ENCODE measurements at places on chromosomes 16 and 17.

DNA sequence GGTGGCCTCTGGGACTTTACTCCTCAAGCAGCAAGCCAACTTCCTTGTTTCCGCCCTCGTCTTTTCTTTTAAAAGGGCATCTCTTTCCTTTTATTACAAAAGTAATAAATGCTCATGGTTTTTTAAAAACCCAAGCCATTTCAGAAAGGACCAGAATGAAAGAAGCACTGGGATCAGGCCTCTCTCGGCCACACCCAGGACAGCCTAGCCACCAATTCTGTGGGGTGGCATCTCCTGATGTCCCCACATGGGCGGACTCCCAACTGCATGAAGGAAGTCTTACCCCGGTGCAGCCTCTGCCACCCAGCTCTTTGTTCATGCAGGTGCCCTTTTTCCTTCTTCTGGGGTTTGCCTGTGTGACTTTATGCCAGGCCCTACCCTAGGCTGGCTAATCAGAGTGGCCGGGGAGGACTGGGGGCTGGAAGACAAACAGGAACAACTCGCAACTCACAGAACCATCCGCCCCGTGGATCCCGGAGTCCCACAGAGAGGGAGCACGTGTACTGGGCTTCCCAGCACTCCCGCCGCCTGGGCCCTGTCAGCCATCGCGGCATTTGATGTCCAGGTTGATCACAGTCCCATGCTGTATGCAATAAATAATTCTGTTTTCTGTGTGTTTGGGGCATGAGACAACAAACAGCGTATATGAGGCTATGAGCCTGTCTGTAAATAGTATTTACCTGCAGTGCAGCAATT, 2.6 kb upstream of the RASD1 start:
- DNase-seq: no peak

DNA sequence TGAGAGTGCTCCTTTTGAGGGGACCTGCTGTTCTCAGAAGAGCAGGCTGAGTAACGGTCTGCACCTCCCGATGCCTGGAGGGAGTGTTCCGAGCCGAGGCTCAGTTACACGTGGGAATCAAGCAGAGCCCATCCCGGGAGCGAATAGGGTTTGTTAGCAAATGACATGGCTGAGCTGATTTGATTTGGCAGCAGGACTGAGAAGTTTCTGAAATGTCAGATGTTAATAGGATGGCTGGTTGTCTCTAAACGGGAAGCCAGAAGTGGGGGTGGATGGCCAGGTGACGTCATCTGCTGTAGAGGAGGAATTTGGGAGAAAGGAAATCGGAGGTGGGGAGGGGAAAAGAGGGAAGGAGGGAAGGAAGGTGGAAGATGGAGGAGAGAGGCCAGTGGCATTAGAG, 128.0 kb downstream of the RAP1GAP2 start:
- no peak for DNase-seq

DNA sequence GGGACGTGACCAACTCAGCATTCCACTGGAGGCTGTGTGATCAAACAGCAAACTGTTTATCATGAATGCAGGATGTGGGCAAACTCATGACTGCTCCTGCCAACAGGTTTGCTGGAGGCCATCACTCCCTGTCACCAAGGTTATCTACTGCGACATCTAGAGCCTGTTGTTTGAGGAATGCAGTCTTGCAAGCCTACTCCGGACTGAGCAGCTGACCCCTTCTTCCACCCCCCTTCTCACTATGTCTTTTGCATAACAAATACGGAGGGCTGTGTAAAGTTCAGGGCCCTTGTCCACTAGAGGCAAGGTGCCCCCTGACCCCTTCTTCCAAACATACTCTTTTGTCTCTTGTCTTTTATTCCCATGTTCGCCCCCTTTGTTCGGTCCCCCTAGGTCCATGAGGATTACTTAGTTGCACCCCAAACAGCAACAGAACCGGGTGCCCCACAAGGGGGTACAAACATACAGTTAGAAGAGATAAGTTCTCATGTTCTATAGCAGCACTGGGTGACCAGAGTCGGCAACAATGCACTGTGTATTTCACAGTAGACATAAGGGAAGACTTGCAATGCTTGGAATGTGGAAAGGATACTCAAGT, 28.7 kb downstream of the MEAK7 start:
- no peak for DNase-seq

GRCh38 chr17:67435786-67436185, 58.7 kb downstream of the PITPNC1 start:
- DNase-seq: no peak

GRCh38 chr17:47855737-47856136, 4.8 kb upstream of the SP6 start:
- no peak for DNase-seq

DNA sequence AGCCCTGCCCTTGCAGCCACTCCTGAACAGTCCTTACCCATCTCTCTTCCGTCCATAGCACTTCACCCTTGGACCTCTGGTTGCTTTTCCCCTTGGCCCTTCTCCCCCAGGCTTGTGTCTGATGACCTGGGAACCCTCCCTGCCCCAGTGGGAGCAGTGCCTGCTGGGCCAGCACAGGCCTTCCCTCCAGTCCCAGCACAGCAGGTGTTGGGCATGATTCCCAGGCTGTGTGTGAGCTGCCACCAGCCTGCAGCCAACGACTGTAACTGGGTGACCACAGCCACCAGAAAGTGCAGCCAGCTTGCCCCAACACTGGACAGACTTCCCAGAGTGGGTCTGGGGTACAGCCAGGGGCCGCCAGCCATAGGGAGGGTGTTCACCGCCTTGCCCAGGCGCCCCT, 30.0 kb downstream of the CRAMP1 start:
- no peak for DNase-seq

- DNase-seq: no peak
Observed at GRCh38 chr16:81779536-81780320, 637 bp downstream of the PLCG2 start.

DNA sequence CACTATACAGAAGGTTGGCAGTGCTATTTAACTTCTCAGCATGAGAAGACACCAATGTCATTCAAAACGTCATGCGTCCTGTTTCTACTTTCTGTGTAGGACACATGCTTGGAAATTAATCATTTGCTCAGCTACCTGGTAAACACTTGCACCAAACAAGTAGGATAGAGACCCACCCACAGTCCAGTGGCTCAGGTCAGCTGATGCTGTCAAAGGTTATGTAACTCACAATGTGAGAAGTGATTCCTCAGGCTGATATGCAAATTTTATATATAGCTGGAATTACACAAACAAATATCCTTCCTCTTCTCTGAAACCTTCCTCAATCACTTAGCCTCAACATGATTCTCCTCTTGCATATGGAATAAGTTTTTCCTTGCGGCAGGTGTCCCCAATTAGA, 59.6 kb downstream of the ZZEF1 start:
- no peak for DNase-seq

- no peak for DNase-seq
Observed at GRCh38 chr16:29806099-29806579, at the start of gene MAZ. TSS of gene MAZ (plus strand) at chr16:29806529. CDS start at chr16:29806702, 173 bp downstream.

DNA sequence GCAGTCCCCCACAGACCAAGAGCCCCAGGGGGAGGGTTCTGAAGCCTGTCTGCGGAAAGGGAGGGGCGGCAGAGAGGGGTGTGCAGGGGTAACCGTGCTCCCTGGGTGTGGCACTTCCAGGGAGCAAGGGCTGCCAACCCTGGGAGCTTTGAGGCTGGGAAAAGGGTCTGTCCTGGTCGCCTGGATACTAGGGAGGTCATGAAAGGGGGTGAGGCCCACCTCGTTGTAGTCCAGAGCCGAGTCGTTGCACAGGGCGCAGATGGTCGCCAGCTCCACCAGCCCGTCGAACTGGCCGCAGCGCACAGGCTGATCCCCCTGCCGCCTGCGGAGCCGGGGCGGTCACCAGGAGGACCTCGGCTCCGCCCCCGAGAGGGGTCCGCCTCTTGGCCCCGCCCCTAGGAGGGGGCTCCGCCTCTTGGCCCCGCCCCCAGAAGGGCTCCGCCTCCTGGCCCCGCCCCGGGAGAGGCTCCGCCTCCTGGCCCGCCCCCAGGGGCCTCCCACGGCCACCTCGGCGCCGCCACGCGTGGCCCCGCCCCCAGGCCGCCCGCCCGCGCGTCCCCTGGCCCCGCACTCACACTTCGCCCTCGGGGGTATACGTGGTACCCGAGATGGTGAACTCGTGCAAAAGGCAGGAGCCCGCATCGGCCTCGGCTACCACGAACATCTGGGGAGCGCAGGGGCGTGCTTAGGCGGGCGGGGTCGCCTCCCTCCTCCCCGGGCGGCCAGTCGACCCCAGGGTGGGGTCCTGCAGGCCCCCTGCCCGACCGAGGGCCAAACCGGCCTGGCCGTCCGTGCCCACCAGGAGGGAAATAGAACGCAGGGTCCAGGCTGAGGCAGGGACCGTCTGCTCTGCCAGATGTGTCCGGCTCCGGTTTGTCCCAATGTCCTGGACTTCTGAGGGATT, 19.5 kb downstream of the ATP2A3 start:
- no peak for DNase-seq

GRCh38 chr17:78842881-78843565, 2.4 kb upstream of the USP36 start:
- DNase-seq: peak; percentile 36

DNA sequence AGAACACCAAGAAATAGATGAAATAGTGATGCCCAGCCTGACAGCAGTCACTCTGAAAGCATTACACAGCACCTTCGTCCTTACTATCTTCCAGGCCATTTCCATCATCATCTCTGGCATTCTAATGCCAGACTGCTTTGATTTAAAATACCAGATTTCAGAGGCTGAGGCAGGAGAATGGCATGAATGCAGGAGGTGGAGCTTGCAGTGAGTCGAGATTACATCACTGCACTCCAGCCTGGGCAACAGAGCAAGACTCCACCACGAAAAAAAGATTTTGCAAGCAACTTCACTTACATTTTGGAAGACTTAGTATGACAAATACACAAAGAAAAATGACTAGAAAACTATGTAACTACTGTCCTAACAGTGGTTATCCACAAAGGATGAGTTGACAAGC, 244.0 kb downstream of the CPPED1 start:
- no peak for DNase-seq
